Muscle of arm (tissue), 14 donors: ENCODE measurements at places on chromosomes 16 and 17. TPM values are rescaled to one million over a fixed set of nuclear protein-coding genes. Genes with fewer than 3 reads are reported as not detected.

NPIPB9 gene
- 0.79 TPM for polyA plus RNA-seq

SLC13A5 gene
- 0.18 TPM for polyA plus RNA-seq

BCL6B gene
- polyA plus RNA-seq = 20.6 TPM

INCA1 gene
- polyA plus RNA-seq = 5.3 TPM

ABCC11 gene
- polyA plus RNA-seq = not detected

TNFSF13 gene
- polyA plus RNA-seq = 3.2 TPM
